ENCODE measurements at places on chromosomes 11 and 22.

- no peak for DNase-seq
These were observed 2.2 kb downstream of the LAYN start for GRCh38 chr11:111542606-111543275.

DNA sequence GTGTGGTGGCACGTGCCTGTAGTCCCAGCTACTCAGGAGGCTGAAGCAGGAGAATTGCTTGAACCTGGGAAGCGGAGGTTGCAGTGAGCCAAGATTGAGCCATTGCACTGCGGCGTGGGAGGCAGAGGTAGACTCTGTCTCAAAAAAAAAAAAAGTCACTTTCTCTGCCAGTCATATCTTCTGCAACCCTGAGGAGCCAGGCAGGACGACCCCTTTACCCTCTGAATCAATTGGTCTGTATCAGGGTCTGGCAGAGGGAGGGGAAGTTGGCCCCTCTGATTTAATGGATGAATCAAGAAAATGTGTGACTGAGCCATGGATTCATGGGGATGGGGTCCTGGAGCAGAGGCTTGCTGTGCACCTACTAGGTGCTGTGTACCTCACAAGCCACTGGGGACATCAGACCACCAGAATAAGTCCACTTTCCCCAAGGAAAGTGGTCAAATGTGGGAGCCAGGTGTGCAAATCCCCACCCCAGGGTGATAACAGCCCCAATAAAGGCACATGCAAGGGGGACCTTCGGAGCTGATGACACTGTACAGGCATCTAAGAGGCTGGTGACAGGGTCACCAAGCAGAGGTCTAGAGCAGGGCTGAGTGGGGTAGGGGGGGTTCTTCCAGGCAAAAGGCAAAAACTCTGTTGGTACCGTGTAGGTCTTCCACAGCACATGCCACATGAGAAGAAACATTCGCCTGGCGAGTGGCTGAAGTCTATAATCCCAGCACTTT, 29.0 kb downstream of the TXN2 start:
- no peak for DNase-seq

GRCh38 chr22:16601437-16602223, 9.0 kb upstream of the CCT8L2 start:
- peak; percentile 62 for DNase-seq

- peak; percentile 92 for DNase-seq
These were observed at the start of gene SELENOO for GRCh38 chr22:50200461-50201190. Gene SELENOO, plus strand, starts transcription at chr22:50201011. Its CDS starts 26 bp downstream, at chr22:50201037.

DNA sequence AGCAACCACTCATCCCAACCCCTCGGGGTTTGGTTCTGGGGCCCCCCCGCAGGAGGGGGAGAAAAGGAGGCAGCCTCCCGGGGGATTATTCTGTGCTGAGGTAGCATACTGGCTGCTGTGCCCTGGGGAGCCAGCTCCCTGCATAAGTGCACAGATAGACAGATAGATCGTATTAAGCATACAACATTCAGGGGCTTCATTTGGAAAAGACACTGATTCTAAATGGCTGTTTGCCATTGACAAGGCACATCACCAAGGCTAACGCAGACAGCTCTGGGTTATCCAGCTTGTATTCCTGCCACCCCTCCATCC, 547.9 kb downstream of the BUD13 start:
- no peak for DNase-seq

DNA sequence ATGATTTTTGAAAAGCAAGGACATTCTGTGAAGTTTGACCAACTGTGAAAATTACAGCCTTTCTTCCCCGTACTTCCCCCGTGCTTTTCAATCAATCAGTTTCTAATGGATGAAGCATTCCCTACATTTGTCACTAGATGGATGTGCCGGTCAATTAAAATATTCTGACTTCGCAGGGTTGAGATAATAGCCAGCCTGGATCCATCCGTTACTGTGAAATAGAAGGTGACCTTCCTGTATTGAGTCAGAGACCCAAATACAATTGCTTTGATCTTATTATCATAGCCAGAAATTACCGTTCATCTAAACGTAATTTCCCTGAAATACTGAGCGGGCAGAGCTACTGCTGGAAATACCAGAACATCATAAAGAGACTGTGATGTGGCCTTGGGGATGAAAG, 21.1 kb upstream of the PARVB start:
- no peak for DNase-seq

GRCh38 chr22:37027556-37027955, 8.0 kb downstream of the MPST start:
- DNase-seq, result no peak

DNA sequence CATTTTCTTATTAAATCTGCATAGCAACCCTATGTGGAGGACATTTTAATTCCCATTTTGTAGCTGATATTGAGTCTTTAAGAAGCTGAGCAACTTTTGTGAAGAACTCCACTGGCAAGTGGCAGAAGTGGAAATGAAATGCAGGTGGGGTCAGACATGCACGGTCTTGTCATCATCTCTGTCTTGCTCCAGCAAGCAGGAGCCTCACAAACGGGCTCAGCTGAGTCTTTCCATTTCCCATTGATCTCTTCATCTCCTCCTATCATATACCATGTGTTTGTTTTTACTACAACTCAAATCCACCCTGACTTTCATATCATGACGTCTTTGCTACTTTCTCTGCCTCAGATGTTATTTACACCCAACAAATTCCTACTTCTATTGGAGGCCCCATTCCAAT, 97.9 kb upstream of the TENM4 start:
- DNase-seq, result no peak

DNA sequence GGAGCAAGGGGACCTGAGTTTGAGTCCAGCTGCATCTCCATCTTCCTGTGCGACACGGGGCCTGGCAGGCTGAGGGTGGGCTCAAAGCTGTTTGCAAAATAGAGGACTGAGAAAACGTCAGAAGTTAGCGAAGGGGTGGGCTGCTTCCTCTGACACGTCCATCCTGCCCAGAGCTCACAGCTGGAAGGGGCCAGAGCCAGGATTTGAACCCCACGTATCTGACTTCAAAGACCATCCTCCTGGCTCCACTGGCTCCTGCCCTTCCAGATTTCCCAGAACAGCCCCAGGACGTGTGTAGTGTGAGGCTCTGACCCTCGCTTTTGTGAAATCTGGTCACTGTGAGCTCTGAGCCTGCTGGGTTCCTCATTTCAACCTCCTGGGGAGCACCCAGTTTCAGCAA, 56.3 kb downstream of the CD82 start:
- peak; percentile 30 for DNase-seq

- DNase-seq, result peak; percentile 18
These were observed 18.1 kb downstream of the TMPRSS13 start for GRCh38 chr11:117910941-117911655.

- DNase-seq, result peak; percentile 60
These were observed 23.8 kb downstream of the MICAL3 start for GRCh38 chr22:18000441-18001039.

Measured in activated T-cell treated with anti-CD3 and anti-CD28 coated beads, Interleukin-2, amount 50 U/mL, for 24 hours (primary cell).